ENCODE measurements at places on chromosomes 1 and 21.
A peak's percentile ranks its signal among the peaks of the same experiment; 100 is the strongest.

GRCh38 chr1:121595089-121595488 is 410.3 kb downstream of the SRGAP2C start:
- DNase-seq, result no peak

DNA sequence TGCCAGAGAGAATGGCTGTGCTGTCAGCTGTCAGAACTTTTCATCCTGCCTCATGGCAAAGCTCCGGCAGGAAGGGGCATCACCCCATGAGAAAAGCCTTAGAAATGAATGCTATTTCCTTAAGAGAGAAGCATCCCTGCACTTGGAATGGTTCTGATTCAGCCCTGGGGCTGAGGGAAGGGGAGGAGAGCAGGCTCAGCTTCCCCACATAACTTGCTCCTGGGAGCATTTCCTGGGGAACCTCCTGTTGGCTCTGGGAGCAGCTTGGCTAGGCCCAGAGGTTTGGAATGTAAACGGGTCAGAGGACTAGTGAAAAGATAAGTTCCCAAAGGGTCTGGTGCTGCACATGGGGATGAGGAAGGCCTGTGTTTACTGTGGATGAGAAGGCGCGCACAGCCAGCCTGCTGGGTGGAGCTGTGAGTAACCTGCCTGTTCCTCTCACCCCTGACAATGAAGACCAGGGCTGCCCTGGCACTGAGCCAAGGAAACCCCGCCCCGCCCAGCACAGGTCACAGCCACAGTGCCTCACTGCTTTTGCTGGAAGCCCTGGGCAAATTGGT is 5.0 kb downstream of the PRELP start:
- DNase-seq, result no peak

- peak; percentile 94 for DNase-seq
These were observed at the start of gene PTCH2 for GRCh38 chr1:44842862-44843655. TSS of gene PTCH2 (minus strand) at chr1:44843253. CDS start at chr1:44842932, 321 bp downstream.

- no peak for DNase-seq
These were observed 165.6 kb downstream of the SIPA1L2 start for GRCh38 chr1:232464325-232464724.

- no peak for DNase-seq
These were observed 171.3 kb upstream of the USP24 start for GRCh38 chr1:55386456-55386855.

DNA sequence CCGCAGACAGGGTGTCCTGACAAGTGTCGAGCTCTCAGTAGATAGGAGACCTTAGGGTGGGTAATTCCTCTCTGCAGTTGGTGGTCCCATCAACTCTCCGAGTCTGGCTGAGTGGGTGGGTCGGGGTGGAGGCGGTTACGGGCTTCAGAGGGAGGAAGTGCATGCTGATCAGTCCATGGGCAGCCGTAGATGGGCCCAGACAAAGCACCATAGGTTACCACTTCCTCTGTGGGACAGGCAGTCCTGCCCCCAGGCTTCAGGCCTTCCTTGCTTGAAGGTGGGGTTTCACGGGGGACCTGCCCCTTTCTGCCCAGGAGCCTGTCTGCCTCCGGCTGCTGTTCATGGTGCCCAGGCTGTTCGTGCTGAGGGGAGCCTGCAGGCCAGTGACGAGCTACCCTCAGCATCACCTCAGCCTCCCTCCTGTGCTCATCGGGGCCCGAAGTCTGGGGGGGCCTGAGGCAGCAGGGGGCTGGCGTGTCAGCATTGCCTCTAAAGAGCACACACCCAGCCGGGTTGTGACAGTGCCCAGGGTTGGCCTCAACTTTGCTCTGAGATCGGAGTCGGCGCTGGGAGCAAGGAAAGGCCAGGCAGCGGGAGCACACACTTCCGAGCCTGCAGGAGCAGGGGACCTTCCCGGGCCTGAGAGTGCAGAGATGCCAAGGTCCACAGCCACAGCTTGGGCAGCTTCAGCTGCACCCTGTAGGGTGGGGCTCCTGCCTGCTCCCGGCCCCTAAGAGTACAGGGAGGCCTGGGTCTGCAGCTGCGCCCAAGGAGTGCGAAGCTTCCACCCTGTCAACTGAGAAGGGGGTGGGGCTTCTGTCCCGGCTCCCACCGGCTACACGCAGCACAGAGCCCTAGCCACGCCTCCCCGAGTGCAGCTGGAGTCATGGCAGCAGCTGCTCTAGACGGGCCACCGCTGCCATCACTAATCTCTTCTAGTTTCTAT is 225.4 kb upstream of the NRIP1 start:
- peak; percentile 79 for DNase-seq

DNA sequence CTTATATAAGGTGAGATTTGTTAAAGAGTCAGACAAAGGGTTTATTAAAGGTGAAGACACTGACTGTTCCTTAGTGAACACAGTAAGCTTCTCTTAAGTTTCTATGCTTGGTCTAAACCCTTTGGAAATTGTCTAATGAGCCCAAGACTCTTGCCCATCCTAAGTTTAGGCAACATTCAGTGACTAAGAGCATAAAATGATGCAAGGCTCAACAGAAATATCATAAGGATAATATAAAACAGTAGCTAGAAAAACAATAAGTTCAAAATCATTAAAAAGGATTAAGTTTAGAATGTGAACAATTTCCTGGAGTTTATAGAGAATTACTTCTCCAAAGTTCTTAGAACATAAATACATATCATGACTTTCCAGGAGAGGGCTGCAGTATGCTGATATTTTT is 108.9 kb upstream of the PDC start:
- no peak for DNase-seq

GRCh38 chr1:54604572-54605370 is 18.6 kb downstream of the FAM151A start:
- DNase-seq, result no peak

GRCh38 chr1:184954232-184954995 is 19.9 kb downstream of the NIBAN1 start:
- no peak for DNase-seq

DNA sequence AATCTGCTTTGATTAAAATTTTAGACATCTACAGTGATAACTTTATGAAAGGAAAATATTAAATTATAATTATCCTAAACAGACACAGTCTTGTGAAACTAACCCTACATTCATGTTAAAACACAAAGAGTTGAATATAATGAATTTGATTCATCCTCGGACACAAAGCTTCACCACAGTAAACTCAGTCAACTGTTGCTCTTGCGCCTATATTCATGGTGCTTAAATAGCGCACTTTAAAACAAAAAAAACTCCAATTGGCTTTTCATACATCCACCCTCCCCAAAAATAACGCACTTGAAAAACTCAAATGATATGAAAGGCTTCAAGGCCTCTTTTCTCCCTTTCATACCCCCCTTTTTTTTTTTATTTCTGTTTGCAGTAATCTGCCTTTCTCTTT is 260.3 kb downstream of the FAF1 start:
- DNase-seq, result no peak

- DNase-seq, result no peak
These were observed 172.6 kb downstream of the PLA2G4A start for GRCh38 chr1:187001198-187001889.

DNA sequence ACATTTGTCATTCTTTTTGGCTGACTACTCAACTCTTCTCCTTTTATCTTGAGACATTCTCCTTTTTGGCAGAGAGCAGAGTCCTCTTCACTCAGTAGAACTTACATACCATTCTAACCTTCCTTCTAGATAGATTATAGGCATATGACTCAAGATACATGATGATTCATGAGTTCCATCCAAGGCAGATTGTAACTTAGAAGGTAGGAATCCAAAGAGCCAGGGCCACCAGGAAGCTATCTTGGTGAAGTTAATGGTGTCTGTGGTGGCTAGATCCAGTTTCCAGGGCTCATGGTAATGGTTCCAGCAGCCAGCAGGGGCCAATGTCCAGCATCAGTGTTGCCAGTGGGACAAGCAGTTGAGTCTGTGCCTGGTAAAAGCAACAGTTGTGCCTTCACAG is 76.1 kb upstream of the KIAA0040 start:
- DNase-seq, result no peak

- no peak for DNase-seq
These were observed 87.9 kb upstream of the LYST start for GRCh38 chr1:235954306-235955283.

DNA sequence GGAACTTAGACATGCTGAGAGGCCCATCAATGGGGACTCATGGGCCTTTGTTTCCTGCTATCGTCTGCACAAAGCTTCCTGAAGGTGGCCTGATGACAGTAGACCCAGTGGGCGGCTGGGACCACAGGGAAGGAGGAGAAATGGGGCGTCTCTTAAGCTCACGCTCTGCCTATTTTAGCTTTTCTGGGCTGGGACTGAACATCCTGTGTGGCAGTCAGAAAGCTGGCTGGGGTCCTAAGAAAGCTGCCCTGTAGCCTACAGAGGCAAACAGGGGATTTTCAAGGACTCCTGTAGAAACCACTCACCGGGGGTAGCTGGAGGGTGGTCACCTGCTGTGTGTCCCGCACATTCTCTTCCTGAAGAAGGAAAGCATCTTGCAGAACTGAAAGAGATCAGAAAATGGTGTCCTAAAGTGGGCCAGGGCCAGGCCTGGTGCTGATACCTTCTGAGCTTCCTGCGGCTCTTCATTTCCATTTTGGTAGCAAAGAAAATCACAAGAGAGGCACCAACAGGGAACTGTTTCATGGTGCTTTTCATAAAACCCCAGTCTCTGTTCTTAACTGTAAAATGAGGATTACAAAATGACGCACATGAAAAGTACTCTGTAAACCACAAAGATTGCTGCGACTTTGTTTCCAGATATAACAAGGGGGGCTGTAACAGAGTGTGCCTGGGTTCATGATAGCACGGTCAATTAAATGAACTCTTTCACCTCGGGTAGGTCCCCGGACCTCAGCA is 8.6 kb downstream of the ZNF496 start:
- DNase-seq, result no peak

DNA sequence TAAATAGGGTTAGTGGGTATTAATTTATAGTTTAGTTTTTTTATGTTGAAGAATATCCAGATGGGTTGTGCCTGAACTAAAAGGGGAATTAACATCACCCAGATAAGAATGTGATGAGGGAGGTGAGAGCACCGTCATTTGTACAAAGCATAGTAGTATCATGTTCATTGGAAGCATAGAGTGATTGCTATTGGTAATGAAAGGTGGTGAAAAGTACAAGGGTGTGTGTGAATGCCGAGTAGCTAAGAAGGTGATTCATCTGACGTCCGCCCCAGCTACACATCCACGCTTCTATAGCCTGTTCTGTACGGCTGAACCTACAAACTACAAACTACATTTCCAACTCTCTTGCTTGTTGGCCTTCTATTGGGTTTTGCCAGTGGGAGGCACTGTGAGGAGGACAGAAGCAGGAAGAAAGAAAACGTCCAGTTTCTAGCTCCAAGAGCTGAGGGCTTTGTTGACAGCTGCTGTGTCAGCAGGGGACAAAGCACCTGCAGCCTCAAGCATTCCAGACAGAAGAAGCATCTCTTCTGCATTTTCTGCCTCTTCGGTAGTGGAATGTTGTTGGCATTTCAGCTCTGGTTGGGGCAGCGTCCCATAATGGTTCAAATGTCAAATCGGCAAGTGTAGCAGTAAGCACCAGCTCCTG is 404.8 kb downstream of the KCTD3 start:
- DNase-seq, result no peak

DNA sequence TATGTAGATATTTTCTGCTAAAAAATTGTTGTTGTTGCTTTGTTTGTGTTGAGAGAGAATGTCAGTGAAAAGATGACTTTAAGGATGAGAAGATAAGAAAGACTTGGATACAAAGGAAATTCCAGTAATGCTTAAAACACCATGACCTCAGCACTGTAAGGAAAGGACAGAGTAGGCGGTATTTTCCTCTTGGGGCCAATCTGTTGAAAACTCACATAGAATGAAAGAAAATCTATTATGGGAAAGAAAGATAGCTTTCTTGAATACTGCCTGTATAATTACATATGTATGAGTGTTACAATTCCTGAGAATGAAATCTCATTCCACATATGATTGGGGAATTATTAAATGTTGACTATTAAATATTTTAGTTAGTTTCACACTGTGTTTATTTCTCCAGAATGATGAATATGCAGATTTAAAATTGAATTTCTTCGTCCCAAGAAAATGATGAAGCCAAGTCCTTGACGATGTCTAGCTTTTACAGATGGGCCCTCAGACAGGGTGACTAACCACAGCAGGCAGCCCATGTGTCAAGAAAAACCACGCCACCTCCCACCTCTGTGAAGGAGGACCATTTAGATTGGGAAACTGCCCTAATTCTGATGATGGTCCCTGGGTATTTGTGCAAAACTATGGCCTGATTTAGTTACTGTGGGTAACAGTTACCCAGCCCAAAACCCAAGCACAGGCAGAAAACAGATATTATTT is 49.7 kb upstream of the LMO4 start:
- DNase-seq, result no peak

GRCh38 chr1:31730336-31731048 is 26.7 kb upstream of the COL16A1 start:
- no peak for DNase-seq

- DNase-seq, result no peak
These were observed 352.0 kb downstream of the RRAGC start for GRCh38 chr1:38507563-38507962.

GRCh38 chr1:248703674-248704073 is 1.1 kb upstream of the OR14I1 start:
- DNase-seq, result no peak

DNA sequence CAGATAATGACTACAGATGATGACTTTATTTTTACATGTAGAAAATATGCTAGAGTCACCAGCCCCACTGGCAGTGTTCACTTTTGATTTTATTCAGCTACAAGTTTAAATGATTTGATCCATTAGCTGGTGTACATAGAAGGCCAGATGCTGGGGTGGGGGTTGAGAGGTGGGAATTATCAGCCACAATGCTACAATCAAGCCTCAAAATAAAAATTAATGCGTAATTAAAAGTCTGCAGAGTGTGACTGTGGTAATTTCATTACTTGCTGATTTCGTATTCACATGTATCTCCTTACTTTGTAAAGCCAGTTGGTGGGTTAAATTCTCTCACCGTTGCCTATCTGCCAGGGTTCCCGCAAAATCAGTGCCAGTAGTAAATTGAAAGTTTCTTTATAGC is 109.3 kb downstream of the GALNT2 start:
- peak; percentile 13 for DNase-seq

GRCh38 chr1:10779841-10780240 is 16.6 kb downstream of the CASZ1 start:
- no peak for DNase-seq

- DNase-seq, result no peak
These were observed 116.9 kb downstream of the AJAP1 start for GRCh38 chr1:4771267-4771666.

- DNase-seq, result no peak
These were observed 149.0 kb downstream of the ATP6V1G3 start for GRCh38 chr1:198391393-198392020.

DNA sequence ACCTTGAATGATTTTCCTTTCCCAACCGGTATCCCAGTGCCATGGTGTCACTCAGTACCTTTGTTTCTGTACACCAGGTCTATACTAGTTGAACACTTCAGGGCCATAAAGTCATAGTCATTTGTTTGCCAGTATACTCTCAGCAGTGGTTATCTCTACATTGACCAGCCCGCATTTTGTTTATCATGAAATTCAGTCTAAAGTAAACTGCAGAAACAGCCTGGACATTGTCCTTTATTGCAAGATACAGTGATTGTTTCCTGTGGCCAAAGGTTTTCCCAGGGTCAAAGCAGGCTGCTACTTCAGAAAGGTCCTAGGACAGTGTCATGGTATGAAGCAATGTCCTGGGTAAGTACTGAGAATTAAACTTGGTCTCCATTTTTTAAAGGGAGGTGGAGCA is 407.4 kb downstream of the RWDD3 start:
- no peak for DNase-seq
